NCI-H69 (cell line): ENCODE measurements at places on chromosomes 16 and 17.

- DNase-seq = no peak
Measured at GRCh38 chr17:11082559-11082958, 158.5 kb upstream of the SHISA6 start.

- DNase-seq = peak; percentile 57
Measured at GRCh38 chr17:6487251-6488007, 43.2 kb downstream of the PIMREG start.

DNA sequence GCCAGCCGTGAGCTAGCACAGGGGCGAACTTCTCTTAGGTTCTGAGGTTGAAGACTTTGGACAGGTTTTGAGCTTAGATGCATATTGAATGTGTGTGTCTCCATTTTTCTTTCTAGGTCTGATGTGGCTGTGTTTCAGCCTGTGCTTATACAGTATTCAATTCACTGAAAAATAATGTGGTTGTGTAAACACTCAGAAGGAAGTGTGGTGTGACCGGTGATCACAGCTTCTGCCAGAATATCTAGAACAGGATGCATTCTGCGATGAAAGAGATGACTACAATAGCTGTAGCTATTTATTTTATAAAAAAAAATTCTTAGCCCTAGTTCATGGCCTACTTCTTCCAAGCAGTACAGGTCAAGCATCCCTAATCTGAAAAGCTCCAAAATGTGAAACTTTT lies 64.4 kb downstream of the MAP2K6 start:
- DNase-seq = no peak

GRCh38 chr16:54542805-54543505 lies 256.4 kb upstream of the IRX3 start:
- peak; percentile 32 for DNase-seq

DNA sequence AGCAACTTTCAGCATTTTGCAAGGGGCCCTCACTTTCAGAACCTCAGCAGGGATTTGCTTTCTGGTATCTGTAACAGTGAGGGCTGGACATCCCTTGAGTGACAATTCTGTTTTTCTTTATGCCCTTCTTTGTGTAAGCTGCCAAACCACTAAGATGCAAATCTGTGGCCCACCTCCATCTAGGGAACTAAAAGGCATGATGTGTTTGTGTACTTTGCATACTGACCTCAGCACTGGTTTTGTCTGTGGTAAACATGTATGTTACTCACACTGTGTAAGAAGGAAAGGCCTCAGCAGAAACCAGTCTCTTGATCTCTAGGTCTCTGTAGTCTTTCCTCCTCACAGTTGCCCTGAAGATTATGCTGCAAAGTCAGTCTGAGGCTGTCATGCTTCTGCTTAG lies 396.6 kb upstream of the DYNLRB2 start:
- DNase-seq = no peak

DNA sequence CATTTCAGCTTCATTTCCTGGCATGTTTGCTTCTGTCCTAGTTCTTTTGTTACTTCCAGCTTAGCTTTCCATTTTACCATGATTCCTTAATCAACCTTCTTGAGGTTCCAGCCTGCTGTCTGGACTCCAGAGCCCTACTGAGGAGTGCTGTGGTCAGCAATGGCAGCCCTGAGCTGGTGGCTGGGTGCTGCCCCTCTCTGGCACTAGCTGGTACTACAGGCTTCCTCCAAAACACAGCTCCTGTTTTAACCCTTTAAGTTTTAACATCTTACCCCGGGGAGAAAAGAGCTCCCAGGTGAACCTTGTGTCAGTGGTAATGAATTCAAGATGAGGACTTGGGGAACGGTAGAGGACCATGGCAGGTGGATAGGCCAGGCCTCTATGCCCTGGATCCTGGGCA lies 395.5 kb downstream of the TMEM114 start:
- peak; percentile 5 for DNase-seq

DNA sequence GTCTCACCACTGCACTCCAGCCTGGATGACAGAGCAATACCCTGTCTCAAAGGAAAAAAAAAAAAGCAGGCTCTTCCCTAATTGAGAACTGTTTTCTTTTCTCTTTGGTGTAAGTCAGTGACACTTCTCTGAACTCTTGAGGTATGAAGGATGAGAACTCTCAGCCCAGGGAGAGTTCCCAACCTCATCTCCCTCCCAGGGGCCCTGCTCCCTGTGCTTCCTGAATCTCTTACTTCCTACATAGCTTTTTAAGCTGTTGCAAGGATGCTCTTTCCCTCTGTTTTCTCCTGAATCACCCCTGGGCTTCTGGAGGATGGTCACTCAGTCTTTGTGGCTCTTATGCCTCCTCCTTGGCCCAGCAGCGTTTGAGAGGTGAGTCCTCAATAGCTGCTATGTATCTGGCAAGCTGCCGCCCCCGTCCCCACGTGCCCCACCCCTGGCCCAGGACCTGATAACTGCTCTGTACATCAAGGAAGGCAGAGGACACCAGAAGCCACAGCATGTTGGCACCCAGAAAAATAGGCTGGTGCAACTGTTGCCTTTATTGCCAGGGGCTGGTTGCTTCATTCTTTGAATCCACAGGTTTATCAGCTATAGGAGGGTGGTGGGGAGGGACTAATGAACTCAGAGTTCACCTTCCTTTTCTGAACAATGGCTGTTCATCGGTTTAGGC lies 24.0 kb downstream of the IGF2BP1 start:
- no peak for DNase-seq

DNA sequence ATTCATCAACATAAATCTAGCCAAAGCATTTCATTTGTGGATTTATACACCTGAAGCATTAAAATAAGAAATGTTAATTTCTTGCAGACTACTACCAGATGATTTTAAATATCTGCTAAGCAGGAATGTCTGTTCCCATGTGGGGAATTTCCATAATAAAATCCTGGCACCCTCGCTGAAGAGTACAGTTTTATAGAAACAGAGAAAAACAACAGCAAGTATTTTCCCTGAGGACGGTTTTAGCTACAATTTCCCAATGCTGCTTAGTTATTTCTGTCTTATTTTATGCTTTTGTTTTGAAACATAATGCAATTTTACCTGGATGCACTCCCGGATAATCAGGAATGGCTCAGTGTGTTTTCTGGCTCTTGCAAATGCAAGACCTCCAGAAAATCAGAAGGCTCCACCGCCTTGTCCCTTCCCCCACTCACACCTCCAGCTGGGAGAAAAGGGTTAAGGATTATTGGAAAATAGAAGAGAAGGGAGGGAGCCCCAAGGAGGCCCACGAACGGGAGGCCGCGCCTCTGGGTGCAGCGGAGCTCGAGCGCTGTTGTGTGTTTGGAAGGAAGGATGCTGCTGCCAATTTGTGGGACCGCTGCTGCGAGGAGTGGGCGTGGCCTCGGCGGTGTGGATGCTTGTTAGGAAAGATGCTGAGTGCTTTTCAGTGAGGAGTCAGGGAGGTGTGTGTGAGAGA lies at the start of gene CNTNAP4:
Gene CNTNAP4, plus strand, starts transcription at position 657 of the 694 bp plus-strand sequence. CDS start 262 bp downstream, outside the sequence.
- peak; percentile 6 for DNase-seq

DNA sequence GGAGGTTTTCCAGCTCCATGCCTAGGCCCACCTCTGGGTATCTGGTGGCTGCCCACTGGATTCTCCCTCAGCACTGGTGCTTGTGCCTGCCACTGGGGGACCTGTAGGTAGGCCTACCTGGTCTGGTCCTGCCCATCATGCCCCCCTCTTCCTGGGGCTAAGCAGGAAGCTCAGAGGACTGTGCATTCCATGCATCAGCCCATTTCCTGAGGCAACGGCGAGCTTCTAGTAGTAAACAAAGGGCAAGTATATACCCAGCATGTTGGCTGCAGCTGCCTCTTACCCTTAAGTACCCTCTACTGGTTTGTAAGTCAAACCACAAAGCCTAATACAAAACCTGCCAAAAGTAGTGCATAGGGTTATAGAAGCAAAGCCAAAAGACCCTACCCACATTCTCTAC lies 37.5 kb downstream of the SDR42E1 start:
- no peak for DNase-seq

GRCh38 chr17:55513885-55514590 lies 2.8 kb upstream of the SMIM36 start:
- peak; percentile 70 for DNase-seq

DNA sequence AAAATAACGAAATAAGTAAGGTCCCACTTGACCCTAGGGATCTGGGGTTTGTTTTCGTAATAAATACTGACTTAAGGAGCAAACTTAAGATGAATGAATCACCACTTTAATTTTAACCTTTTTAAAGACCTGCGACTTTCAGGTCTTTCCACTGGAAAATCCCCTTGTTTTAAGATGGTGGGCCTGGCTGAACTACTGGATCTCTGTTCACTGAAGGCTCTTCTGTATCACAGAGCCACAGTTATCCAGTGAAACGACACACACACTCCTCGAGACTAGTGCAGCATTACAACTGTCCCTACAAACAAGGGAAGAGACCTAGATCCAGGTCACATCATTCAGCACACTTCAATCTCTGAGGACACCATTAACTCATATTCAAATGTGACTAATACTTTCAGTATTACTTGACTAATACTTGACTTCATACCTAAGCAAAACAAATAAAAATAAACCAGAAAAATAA lies 299.0 kb downstream of the CEP112 start:
- no peak for DNase-seq

DNA sequence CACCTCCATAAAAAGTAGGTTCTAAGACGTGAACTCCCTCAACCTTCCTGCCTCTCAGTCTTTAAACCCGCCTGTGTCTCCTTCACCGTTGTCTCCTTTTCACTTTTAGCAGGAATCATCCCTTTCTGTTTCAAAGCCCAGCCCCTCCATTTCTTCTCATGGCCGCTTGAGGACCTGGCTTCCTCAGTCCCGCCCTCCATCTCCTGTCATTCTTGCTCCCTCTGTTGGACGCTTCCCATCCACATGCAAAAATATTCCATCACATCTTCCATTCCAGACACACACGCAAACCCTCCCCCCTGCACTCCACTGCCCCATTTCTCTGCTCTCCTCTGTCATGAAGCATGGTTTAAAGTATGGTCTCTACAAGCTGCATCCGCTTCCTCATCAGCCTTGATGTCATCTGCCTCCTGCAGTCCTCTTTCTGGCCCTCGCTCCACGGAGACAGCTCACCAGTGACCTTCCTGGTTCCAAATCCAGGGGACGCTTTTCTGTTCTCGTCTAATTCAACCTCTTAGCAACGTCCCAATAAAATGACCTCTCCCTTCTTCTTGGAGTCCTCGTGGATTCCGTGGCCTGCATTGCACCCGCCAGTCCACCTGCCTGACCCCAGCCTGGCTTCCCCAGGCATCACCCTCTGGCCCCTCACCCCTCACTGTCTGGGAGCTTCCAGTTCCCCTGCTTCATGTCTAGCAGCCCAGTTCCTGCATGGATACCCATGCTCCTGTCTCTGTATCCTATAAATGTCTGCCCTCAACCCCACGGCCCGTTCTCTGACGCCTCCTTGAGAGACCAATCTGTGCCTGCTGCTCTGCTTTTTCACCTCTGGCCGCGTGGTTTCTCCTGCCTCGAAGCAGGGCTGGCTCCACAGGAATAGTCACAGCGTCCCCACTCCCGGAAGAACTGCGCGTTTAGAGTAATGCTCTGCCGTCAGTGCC lies 26.2 kb downstream of the ANKRD40 start:
- DNase-seq = peak; percentile 84

DNA sequence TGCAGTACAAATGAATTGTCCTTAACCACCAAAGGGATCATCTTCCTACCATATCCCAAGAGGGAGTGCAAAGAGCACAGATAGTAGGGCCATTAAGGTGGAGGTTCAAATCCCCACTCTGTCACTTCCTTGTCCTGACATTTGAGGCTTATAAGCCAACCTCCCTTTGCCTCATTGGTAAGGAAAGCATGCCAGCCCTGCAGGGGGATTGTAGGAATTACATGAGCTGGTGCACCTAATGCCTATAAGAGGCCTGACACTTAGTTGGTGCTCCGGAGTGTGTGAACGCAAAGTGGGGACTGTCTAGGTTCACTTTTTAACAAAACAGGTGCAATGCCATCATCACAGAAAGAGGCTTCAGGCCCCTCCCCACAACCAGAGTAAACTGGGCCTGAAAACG lies 374.4 kb downstream of the SNX29 start:
- peak; percentile 23 for DNase-seq

DNA sequence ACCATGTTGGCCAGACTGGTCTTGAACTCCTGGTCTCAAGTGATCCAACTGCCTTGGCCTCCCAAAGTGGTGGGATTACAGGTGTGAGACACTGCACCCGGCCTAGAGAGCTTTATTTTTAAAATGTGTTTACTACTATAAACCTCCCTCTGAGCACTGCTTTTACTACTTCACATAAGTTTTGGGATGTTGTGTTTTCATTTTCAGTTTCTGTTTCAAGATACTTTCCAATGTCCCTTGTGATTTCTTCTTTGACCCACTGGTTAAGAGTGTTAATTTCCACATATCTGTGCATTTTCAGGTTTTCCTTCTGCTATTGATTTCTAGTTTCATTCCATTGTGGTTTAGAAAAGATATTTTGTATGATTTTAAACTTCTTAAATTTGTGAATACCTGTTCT lies 74.4 kb downstream of the NETO2 start:
- DNase-seq = no peak

DNA sequence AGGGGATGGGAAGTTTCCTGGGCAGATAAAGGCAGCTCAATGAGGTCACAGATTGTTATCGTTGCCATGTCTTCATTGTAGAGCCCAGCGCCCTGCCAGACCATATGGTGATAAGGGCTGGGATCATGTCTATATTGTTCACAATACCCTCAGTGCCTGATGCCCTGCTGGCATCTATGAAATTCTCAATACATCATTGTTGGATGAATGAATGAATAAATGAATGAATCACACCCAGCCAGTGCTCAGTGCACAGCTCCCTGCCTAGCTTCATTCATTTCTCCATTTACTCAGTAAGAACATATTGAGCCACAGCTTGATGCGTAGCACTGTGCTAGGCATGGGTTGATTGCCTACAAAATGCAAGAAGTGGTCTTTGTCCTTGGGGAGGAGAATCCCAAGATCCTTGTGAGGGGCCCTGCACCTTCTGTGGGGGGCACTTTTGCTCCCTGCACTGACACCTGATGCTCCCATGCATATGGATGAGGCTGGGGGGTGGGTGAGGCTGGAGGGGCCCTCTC lies 29.7 kb downstream of the MRC2 start:
- DNase-seq = no peak

GRCh38 chr17:54153423-54153822 lies 330.7 kb downstream of the KIF2B start:
- DNase-seq = no peak

GRCh38 chr16:4384509-4384942 lies 12.9 kb downstream of the VASN start:
- DNase-seq = no peak

- no peak for DNase-seq
Measured at GRCh38 chr16:24753437-24753836, 24.0 kb downstream of the TNRC6A start.

GRCh38 chr16:4315186-4316107 lies at the start of gene GLIS2:
GLIS2 (plus strand) TSS chr16:4316067; CDS start chr16:4332281, 16,214 bp downstream.
- DNase-seq = peak; percentile 87

DNA sequence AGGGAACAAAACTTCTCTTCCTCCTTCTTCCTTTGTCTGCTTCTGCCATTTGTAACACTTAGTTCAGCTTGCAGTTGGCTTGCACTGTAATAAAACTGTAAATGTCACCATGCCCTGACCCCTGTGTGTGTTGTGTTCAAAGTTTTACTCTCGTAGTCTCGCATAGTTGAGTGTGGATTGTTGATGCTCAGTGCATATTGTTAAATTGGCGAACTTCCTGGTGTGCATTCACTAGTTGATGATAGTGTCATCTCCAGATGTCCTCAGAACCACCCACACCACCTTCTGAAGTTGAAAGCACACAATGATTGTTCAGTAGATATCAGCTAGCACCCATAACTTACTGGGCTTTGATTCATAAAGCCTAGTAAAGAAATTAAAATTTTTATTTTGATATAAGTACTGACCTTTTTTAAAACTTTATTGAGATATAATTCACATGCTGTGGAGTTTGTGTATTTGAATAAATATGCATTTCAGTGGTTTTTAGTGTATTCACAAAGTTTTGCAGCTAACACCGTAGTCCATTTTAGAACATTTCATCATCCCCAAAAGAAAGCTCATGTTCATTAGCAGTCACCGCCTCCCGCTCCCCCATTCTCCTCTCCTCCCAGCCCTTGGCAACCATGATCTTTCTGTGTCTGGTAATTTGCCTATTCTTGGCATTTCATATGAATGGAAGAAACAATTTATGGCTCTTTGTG lies 25.0 kb downstream of the USP10 start:
- DNase-seq = peak; percentile 19
